Dermis blood vessel endothelial cell (primary cell): ENCODE measurements at places on chromosomes 1 and 21. TPM values are rescaled to one million over a fixed set of nuclear protein-coding genes. Genes with fewer than 3 reads are reported as not detected.

DNAJC28 gene
- total RNA-seq = 1.9 and 2.6 TPM in 2 replicates

SIM2 gene
- under 0.01 and 0.05 TPM in 2 replicates for total RNA-seq

SLC45A3 gene
- total RNA-seq = 23.7 and 34.9 TPM in 2 replicates

TSTD1 gene
- total RNA-seq = 1.4 and 6.8 TPM in 2 replicates

HPCA gene
- total RNA-seq = 0.05 TPM in 1 of 2 replicates, not detected in the other

WNT9A gene
- total RNA-seq = 1.8 and 2.9 TPM in 2 replicates

KRTAP11-1 gene
- not detected in 2 replicates for total RNA-seq

NCF2 gene
- total RNA-seq = not detected in 2 replicates

- no peak for DNase-seq
Observed at GRCh38 chr1:217274416-217274815, 356.5 kb downstream of the GPATCH2 start.

DNA sequence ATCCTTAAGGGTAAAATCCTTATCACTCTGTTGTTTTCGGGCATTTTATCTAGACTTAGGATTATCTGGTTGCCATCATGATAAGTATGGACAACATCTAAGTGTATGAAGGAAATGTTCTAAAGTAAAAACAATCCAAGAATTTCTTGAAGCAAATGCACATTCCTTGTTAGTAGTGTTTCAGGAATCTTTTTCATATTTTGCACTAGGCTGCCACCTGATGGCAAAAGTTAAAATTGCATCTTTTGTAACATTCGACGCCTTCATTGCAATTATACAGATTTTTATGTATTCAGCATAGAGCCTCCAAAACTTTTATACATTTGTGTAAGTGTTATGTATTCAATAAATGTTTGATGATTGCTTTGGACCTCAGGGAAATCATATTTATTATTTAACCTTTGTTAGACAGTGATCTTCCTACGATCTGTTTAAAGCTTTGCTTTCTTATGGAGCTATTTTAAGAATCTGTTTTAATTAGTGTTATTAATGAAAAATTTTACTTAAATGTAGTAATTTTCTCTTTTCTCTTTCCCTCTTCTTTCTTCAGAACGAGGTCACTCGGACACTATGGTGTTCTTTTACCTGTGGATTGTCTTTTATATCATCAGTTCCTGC lies 49.4 kb upstream of the KIAA1614 start:
- DNase-seq = peak; percentile 78

- DNase-seq = no peak
Observed at GRCh38 chr1:49416758-49417157, 607.0 kb downstream of the AGBL4 start.

DNA sequence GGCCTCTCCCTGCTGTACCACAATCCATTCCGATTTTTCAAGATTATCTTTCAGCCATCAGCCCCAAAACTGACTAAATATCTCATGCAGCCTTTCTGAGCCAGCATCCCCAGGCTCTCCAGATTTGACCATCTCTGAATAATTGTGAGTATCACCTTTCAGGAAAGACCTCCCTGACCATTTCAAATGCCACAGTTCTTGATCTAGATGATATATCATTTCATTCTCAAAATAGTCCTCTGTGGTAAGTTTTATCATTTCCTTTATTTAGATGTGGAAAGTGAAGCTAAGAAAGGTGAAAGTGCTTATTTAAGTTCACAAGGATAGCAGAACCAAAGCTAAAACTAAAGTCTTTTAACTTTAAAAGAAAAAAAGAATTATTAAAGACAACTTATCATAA lies 244.0 kb downstream of the PLPP3 start:
- DNase-seq = no peak

DNA sequence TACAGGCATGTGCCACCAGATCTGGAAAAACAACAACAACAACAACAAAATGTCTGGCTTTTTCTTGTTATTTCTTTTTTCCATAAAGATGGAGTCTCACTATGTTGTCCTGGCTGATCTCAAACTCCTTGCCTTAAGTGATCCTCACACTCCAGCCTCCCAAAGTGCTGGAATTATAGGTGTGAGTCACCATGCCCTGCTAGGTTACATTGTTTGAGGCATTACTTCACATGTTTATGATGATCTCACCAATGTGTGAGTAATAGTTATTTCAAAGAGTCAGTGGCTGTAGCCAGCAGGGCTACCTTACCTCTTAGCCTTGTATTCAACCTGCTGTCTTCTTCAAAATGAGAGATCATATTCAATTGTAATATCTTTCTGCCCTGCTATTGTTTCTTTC lies 445.7 kb downstream of the AMY1C start:
- DNase-seq = no peak

GRCh38 chr1:20058531-20058930 lies 11.5 kb upstream of the PLA2G5 start:
- peak; percentile 16 for DNase-seq

GRCh38 chr1:212442408-212442807 lies 9.7 kb downstream of the NENF start:
- DNase-seq = no peak

- no peak for DNase-seq
Observed at GRCh38 chr1:175077356-175078030, 9.9 kb downstream of the TNN start.

DNA sequence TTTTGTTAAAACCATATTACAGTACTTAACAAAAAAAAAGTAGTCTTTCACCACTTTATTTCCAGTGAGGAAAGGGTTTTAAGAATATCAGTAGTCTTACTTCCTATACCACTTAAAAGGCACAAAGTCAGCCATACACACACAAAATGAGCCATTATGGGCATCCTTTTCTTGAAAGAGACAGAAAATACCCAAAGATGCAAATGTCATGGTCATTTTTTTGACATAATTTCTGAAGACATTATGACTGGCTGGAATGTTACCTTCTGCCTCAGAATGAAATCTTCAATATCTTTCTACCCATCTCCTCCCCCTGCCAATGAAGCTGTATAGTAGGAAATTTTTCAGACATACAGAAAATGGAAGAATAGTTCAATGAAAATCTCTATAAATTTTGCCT lies 237.7 kb downstream of the SLC45A1 start:
- DNase-seq = no peak

- peak; percentile 61 for DNase-seq
Observed at GRCh38 chr1:15758343-15758931, at the start of gene FBLIM1. Gene FBLIM1, plus strand, starts transcription at chr1:15758795. Its CDS starts 6,189 bp downstream, at chr1:15764984.

GRCh38 chr1:30318413-30318812 lies 405.0 kb downstream of the MATN1 start:
- no peak for DNase-seq

- DNase-seq = peak; percentile 83
Observed at GRCh38 chr1:109490029-109490933, 3.6 kb upstream of the CYB561D1 start.

DNA sequence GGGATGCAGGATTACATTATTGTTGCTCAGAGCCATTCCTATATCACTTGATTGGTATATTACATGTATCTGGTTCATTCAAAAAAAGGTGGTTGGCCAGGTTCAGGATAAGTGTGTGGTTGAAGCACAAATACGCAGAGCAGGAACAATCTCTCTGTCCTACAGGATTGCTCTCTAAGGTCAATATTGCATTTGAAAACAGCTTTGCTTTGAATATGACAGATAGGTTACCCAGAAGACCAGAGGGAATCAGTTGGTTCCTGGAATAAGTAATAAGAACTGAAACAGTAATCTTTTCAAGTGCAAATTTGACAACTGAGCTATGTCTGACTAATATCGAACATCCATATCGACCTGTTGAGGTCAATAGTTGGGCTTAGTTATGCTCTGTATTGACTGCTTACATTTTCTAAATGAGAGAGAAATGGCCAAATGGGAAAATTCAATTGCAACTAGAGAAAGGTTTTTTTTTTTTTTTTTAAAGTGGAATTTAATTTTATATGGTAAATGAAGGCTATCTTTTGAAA lies 176.8 kb downstream of the ATP6V1G3 start:
- no peak for DNase-seq

GRCh38 chr1:149997585-149998262 lies 12.8 kb downstream of the OTUD7B start:
- DNase-seq = no peak

GRCh38 chr1:197247465-197247864 lies 20.6 kb upstream of the CRB1 start:
- no peak for DNase-seq

DNA sequence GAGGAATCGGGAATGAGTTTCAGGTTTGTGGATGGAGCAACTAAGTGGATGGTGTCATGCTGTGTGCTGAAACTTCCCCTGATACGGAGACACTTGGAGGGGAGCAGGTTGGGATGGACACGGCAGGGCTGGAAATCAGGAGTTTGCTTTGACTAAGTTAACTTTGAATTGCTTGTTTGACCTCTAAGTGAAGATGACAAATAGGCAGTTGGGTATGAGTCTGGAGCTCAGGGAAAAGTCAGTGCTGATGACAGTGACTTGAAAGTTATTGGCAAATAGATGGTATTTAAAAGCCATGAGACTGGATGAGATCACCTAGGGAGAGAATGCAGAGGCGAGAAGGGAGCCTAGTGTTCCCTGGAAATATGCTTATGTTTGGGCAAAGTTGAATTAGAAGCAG lies 12.8 kb upstream of the ZSCAN20 start:
- no peak for DNase-seq

- DNase-seq = no peak
Observed at GRCh38 chr1:207069858-207070506, 16.9 kb downstream of the PFKFB2 start.

DNA sequence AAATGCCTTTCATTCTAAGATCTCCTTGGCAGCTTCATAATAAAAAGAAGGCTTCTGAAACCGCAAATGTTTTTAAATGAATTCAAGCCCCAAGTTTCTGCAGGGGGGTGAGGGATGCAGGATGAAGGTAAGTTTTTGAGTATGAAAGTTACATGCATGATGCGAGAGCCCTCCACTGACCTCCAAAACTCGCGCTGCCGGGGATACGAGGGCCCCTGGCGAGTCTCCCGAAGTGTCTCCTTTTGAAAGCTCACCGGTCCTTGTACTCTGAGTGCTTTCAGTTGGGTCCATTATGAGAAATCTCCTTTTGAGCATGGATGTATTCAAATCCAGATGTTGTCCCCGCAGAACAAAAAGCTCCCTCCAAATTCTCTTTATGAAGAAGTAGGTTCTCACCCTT lies 18.9 kb upstream of the ZC3H12A start:
- no peak for DNase-seq

GRCh38 chr1:221837896-221838295 lies 96.0 kb upstream of the DUSP10 start:
- DNase-seq = no peak

GRCh38 chr21:21612466-21612865 lies 614.3 kb downstream of the NCAM2 start:
- DNase-seq = no peak

- DNase-seq = no peak
Observed at GRCh38 chr1:69702085-69702484, 134.4 kb downstream of the LRRC7 start.

DNA sequence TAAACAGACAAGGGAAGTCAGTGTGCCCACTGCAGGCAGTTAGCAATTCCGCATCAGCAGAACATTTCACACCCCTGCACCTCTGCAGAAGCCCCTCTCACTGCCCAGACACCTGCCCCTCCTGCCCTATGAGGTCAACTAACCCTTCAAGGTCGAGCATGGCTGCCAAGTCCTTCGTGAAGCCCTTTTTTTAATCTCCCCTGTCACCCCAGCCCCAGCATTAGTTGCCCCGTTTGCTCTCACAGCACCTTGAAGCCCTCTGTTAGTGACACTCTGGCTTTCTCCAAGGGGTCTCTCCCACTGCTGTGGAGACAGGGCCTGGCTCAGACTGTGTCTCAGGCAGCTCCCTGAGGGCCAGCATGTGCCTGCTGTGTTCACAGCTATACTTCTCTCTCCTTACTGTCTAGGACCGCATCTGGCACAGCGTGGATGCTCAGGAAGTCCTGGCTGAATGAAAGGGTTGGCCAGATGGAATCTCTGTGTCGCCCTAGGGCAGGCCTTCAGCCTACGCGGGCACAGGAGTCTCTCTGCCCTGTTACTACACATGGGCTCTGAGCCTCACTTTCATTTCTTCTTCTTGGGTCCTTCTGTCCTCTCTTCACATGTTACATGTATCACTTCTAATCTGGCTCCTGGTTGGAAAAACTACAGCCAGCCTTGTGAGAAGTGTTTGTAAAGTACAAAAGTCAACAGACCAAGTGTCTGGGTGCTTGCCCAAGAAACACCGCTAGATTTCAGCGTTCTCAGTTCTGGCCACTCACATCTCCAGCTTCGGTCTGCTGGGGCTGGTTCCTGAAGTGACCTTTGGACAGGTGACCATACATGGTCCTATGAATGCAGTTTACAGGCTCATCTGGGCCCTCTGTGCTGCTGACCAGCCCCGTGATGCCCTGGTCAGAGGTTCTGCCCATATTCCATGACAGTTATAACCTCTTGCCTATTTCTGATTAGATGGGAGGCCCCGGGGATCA lies 19.7 kb downstream of the SLC2A1 start:
- no peak for DNase-seq

DNA sequence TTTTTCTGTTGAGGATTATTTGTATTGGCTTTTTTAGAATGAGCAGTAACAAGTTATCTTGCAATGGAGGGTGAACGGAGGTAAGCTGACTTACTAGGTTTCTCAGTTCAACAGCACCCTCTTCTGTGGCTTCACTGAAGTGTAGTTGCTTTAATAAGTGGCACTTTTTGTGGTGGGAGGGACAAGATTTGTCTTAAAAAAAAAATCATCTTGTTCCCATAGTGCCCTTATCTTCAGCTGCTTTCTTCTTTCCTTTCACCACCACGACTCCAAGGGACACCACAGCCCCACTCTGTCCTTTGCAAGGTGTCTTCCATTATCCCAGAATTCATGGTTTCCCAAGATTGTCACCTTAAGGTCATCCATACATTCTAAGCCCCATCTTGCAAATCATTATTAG lies 92.9 kb downstream of the PIGK start:
- DNase-seq = peak; percentile 88

- no peak for DNase-seq
Observed at GRCh38 chr1:184513966-184514365, 127.1 kb downstream of the C1orf21 start.

- DNase-seq = peak; percentile 1
Observed at GRCh38 chr1:38360807-38361206, 314.2 kb upstream of the POU3F1 start.

- no peak for DNase-seq
Observed at GRCh38 chr1:55993646-55994318, 585.6 kb downstream of the PLPP3 start.

DNA sequence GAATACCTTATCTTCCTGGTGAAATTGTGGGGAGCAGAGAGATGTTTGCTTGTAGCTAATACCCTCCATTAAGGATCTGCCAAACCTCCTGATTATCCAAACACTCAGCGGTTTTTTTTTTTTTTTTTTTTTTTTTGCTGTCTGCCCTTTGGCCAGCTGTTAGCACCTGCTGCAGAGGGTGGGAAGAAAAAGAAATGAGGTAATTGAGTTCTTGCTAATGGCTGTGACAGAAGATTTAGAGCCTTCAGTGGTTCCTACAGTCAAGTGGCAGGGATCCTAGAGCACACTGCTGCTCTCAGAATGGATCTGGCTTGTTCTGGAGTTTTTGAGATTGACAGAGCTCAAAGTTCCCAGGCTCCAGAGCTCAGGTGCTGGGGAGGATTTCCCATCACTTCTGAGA lies 342.5 kb downstream of the DISC1 start:
- no peak for DNase-seq

GRCh38 chr1:4375812-4376211 lies 278.6 kb upstream of the AJAP1 start:
- DNase-seq = no peak

GRCh38 chr1:90313778-90314177 lies 318.9 kb downstream of the ZNF326 start:
- no peak for DNase-seq
